ENCODE measurements at places on chromosomes 2 and 18.

GRCh38 chr2:220445429-220446105 lies 818.1 kb downstream of the SLC4A3 start:
- DNase-seq = no peak

DNA sequence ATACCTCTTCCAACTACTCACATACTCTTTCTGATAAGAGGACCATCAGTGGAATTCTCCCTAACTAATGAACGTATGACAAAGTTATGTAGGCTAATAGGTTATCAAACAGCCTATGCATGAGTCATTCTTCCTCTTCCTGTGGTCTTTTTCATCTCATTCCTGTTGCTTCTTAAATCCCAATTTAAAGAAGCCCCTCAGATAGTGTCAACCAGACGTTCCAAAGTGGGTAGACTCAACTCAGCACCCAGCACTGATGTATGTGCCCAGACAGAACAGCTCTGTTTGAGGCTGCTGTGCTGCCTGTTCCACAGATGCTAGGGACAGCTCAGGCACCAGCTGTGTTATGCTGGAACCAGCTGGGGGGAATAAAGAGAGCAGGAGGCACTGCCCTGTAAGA lies 52.6 kb downstream of the CXCR4 start:
- DNase-seq = no peak

GRCh38 chr2:196166876-196167275 lies 4.5 kb downstream of the STK17B start:
- no peak for DNase-seq

GRCh38 chr2:144501118-144501517 lies 18.8 kb downstream of the ZEB2 start:
- no peak for DNase-seq

DNA sequence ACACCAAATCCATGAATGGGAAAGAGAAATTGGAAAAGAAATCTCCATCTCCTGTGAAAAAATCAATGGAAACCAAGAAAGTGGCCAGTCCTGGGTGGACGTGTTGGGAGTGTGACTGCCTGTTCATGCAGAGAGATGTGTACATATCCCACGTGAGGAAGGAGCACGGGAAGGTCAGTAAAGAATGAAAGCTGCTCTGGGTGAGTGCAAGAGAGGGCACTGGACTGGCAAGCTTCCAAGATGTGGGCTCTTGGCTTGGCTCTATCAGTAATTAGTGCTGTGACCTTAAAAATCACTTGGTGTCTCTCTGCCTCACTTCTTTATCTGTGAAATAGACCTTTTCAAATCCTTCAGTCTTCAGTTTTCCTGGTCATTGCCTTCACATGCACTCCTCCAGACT lies 89.0 kb downstream of the ZNF532 start:
- no peak for DNase-seq

DNA sequence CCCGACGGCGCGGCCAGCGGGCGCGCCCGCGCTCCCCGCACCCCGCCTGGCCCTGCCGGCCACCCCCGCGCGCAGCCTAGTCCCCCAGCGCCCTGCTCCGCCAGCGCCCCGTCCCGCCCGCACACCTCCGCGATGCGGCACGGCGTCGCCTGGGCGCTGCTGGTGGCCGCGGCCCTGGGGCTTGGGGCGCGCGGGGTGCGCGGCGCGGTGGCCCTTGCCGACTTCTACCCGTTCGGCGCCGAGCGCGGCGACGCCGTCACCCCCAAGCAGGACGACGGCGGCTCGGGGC lies 232 bp downstream of the SNED1 start:
- DNase-seq = no peak

- DNase-seq = no peak
These were observed 28.8 kb upstream of the SIX3 start for GRCh38 chr2:44912660-44913059.

- DNase-seq = no peak
These were observed 73.9 kb downstream of the SLC39A10 start for GRCh38 chr2:195730912-195731311.

GRCh38 chr2:171655586-171655985 lies 31.7 kb upstream of the DYNC1I2 start:
- no peak for DNase-seq

GRCh38 chr2:233819884-233820773 lies 34.2 kb downstream of the HJURP start:
- DNase-seq = no peak

DNA sequence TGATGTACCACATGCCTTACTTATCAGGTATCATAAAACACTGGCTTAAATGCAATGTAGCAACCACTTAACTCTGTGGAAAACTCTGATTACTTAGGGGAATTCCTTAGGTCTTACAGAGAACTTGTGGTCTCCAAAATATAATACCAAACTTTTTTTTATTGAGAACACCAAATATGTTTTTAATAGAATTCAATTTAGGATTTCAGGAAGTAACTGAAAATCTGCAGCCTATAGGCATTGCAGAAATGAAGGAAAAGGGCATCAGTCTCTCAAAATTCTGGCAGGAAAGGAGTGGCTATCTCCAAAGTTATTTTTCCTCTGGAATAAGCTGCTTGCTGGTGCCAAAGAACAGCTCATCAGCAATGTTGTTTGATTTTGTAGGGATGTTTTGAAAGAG lies 105.3 kb upstream of the UGP2 start:
- no peak for DNase-seq

DNA sequence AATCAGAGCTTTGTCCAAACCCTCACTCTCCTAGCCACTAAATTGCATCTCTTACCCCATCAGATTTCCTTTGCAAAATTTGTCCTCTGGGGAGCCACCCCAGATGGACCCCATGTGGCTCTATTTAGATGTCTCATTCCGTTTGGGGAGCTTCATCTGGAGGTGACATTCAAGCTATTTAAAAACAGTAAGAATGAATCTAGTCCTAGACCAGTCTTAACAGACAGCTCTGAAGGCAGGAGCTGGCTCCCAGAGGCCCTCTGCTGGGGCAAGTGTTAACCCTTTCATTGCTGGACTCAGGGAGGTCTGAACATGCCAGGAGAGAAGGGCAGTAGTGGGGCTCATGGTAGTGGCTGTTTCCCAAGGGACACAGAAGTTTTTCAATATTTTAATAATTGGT lies 59.2 kb downstream of the RPL37A start:
- no peak for DNase-seq

DNA sequence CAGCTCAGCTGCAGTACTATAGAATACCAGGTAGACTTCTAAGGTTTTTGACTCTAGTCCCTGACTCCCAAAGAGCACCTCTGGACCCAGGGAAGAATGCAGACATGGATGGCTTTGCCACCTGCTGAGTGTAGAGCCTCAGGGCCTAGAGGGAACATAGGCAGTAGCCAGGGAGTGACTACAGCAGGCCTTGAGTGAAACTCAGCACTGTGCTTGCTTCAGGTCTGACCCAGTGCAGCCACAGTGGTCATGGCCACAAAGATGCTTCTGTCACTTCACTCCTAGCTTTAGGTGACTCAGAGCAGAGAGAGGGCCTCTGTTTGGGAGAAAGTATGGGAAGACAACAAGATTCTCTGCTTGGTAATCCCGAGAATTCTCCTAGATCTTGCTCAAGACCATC lies 162.2 kb upstream of the ITGA4 start:
- no peak for DNase-seq

- DNase-seq = no peak
These were observed 267.4 kb upstream of the NT5C1B start for GRCh38 chr2:18856765-18857164.

GRCh38 chr18:57190026-57190425 lies 43.1 kb downstream of the BOD1L2 start:
- no peak for DNase-seq

DNA sequence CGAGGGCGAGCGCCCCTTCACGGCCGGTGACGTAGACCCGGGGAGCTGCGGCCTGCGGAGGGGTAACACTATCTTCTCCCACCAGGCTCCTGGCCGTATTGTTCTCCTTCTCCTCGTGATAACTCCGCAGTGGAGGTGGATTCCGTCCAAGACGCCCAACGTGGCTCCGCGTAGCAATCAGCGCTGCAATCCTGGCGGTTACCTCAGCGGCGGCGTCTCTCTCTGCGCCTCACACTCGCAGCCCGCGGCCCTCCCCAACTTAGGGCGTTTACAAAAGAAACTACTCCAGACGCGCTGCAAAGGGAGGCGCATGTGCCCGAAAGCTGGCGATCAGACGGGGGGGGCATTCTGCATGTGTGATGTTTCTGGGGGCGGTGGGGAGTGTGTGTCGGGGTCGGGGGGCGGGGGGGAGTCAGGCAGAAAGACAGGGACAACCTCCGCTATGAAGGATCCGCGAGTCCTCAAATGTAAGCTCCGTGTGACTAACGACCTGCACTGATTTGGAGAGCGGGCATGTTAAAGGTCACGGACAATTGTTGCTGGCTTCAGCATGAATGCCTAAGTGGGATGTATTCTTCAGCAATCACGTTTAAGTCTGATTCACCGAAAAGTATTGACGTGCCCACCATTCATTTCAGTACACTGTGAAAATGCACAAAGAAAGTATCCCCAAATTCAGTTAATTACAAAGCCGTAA lies 1.3 kb upstream of the ZNF516 start:
- no peak for DNase-seq

DNA sequence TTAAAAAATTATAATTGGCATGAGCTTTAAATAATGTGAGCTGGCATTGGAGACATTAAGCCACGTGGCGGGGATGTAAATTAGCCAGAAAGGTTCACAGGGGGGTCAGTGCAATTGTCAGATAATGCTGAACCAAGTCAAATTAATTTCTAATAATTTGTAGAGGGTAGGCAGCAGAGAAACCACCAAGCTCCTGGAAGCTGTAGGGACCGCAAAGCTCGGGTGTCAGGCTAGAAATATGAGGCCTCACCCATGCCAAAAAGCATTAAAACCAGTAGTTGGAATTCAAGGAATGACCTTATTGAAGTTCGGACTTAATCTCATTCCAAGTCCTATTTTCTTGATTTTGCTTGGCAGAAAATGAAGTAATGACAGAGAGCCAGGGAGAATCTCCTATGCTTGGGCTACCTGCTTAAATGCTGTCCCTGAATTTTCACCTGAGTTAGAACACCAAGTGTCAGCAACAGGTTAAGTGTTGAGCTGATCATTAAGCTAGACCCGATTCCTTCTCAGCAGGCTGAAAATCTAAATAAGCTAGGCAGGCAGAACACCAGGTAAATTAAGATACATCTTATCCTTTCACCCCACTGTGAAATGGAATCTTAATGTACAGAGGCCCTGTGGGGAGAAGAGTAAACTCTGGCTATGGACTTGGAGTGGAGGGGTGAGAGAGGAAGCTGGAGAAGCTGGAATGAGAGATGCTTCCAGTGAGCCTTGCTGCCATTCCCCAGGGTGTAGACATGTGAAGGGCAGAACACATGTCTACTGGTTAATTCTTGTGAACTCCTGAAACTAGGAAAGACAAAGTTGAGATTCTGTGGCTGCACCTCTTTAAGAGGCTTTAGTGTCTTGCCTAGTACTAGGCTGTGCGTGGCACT lies 520.0 kb downstream of the SLC4A3 start:
- no peak for DNase-seq

DNA sequence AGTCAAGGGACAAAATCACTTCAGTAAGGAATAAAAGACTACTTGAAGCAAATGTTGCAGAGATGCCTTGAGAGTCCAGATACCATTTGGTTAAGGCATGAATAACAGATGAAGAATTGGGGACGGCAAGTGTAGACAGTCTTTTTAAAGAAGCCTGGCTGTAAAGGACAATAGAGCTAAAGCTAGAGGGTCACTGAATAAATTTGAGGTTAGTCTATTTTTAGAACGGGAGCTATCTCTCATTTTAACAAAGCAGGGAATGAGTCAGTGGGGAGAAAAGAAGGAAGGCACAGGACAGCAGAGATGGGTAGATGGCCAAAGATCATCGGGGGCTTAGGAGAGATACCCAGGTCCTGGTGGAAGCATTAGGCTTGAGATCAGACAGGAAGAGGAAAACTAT lies 30.6 kb upstream of the CHN1 start:
- no peak for DNase-seq

- DNase-seq = no peak
These were observed 84.6 kb upstream of the NDUFV2 start for GRCh38 chr18:9017905-9018227.

DNA sequence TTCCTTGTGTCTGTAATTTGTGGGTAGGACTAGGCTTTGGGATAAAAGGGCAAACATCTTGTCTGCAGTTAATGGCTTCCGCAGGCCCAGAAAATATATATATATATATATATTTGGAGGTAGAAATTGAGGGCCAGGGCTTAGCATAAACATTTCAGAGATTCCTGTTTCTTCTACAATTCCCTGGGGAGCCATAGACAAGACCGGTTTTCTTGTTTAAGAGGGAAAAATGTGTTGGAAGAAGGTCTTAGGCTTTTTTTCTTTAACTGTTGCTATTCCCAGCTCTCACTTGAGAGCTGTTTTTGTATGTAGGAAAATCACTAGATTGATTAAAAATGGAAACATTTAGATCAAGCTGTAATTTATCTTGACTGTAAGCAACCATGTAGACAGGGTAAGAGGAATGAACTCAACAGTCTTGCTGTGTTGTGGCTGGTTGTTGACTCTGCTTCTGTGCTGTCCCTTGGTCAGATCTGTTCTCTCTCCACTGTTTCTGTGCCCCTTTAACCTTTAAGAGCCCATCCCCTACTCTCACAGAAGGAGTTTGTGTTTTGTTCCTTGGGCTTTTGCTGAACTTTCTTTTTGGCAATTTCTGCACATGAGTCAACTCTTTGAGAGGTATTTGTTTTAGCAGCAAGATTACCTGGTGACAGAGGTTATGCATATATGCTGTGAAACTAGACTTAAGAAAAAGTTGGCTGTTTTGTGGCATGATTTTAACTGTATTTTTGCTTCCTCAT lies 58.3 kb downstream of the EFEMP1 start:
- DNase-seq = no peak

- no peak for DNase-seq
These were observed 14.6 kb upstream of the NT5DC4 start for GRCh38 chr2:112706170-112706664.

DNA sequence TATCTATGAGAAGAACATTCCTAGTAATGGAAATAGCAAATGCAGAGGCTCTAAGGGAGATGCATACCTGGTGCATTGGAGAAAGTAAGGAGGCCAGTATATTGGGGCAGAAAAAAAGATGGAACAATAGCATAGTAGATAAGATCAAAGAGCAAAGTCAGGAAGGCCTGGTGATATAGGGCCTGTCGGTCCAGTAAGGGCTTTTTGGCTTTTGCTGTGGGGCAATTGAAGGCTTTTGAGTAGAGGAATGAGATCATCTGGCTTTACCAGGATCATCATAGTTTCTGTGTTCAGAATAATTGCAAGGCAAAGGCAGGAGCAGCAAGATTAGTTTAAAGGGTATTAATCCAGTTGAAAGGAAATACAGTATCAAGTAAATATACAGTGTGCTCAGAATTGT lies 111.8 kb downstream of the EHBP1 start:
- no peak for DNase-seq

GRCh38 chr2:133596701-133597393 lies 28.6 kb upstream of the NCKAP5 start:
- DNase-seq = no peak

GRCh38 chr2:102634831-102635241 lies 15.5 kb downstream of the SLC9A2 start:
- no peak for DNase-seq

DNA sequence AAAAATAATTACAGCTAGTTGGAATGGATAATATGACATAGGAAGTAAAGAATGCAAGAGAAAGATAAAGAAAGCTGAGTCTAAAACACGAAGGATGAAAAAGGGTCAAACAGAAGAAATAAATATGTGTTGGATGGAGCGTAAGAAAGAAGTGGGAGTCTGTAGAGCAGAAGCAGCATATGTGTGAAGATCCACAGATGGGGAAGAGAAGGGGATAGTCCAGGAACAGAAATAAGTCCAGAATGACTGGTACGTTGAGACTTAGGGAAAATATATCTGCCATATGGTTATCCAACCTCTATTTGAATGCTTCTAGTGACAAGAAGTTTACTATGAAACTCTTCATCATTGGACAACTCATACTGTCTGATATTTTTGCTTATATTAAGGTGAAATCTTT lies 18.0 kb downstream of the ABCA12 start:
- DNase-seq = no peak

Data from NCI-H187 treated with DMSO at 0.1 percent for 48 hours (cell line).